Activated CD4-positive, alpha-beta T cell treated with anti-CD3 and anti-CD28 coated beads, Interleukin-2, amount 10 ng/mL, durations not matched to agents 7 days and 5 days (primary cell): ENCODE measurements at places on chromosomes 1 and 21. TPM values are rescaled to one million over a fixed set of nuclear protein-coding genes. Genes with fewer than 3 reads are reported as not detected.

Gene PYHIN1
- 18.8 TPM for total RNA-seq

Gene KCNK1
- 0.67 TPM for total RNA-seq

Gene RPRD2
- total RNA-seq = 36.4 TPM

Gene KCNJ10
- total RNA-seq = not detected

Gene LCE1D
- total RNA-seq = not detected

DNA sequence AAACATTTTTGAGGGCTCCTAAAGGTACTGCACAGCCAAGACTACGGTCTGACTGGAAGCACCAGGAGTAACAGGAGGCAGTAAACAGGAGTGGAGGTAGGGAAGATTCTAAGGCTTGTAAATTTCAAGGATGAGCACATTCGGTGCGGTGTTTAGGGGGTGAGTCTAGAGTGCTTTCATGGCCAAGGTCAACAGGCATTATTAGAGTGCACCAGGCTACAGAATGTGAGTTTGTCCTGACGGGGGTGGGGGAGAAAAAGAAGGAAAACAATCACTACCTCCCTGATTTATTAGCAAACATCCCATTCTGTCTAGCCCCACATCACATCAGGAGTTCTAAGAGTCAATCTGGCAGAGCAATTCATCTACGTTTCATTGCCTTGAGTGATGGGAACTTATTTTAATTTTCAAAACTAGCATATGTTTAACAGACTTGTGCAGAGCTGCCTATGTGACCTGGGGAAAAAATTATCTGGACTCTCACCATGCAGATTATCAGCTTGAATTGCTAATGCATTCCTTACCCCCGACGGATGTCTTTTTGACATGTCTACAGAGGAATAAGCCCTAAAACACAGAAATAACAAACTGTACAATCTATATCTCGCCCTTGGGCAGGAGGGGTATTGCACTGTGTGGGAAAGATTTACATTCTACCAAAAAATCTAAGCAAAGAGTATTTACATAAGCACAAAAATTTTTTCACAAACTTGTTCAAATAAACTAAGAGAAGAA, 45.0 kb downstream of the APP start:
- no peak for DNase-seq

GRCh38 chr1:14913482-14914177, 239.9 kb upstream of the TMEM51 start:
- DNase-seq = no peak

DNA sequence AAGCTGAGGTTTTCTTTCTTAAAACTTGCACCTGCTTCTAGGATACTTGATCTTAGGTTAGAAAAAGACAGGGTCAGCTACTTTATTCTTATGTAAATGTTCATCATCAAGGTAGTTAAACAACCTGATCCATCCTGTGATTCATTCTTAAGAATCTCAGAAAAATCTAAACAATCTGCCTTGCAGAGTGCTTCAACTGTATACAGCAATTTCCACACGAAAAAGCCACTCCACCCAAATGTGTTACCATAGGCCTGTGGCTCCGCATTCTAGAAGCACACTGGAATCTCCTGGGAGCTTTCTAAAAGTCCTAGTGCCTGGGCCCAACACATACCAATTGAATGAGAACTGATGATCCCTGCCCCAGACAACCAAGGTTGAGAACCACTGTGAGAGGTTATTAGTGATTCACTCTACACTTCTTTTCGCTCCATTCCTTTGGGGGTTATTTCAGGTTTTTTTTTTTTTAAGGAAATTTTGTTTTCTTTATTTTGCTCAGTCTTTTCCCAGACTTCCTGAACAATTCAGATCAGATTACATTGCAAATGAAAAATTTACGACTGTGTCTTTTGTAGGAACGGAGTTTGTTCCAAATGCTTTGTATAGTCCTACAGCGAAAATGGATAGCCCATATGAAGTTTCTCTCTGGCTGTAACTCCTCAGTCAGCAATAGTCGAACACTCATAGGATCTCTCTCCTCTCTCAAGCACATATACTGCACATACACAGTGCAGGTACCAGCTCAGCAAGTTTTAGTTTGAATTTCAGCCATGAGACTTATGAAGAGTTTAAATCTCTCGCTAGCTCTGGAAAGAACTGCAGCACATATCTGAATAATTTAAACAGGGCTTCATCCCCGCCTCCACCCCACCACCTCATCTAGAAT, 16.1 kb downstream of the SMYD2 start:
- DNase-seq = no peak

- no peak for DNase-seq
These were observed 35.7 kb upstream of the GPR88 start for GRCh38 chr1:100502052-100502792.

- DNase-seq = no peak
These were observed 68.5 kb downstream of the RBM11 start for GRCh38 chr21:14284481-14284880.

- no peak for DNase-seq
These were observed 712 bp downstream of the TEKT2 start for GRCh38 chr1:36084497-36085115.

- DNase-seq = no peak
These were observed 111.0 kb downstream of the DAB1 start for GRCh38 chr1:57312869-57313268.

DNA sequence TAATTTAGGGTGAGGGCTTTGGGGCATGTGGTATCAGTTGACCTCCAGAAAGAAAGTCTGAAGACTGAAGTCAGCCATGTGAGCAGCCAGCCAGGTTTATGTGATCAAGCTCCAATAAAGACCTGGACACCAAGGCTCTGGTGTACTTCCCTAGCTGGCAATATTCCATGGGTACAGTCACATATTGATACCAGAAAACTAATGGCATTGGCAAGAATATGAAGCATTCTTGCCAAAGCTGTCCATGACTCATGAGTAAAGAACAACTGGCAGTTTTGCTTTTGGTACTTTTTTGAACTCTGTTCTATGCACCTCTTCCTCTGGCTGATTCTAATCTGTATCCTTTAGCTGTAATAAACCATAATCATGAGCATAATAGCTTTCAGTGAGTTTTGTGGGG, 415.3 kb upstream of the CAMK1G start:
- DNase-seq = no peak

DNA sequence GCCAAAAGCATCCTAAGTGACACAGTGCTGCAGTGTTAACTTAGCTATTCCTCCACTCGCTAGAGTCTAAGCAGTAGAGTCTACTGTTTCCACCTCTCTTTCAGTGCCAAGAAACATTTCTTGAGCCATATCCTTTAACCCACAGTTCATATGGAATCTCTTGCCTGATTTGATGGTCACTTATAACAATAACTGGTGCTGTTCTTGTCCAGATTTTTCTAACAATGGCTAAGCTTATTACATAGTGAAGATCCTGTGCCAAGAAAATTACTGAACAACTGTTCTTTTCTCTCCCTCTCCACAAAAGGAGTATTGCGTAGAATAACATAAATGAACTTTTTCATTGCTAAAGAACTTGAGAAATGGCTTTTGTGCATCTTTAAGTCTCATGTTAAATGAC, 121.3 kb downstream of the CDC7 start:
- DNase-seq = no peak

- no peak for DNase-seq
These were observed 619.4 kb upstream of the ADAMTS5 start for GRCh38 chr21:27586326-27586725.

GRCh38 chr1:175618559-175618958, 124.8 kb downstream of the TNR start:
- peak; percentile 8 for DNase-seq

DNA sequence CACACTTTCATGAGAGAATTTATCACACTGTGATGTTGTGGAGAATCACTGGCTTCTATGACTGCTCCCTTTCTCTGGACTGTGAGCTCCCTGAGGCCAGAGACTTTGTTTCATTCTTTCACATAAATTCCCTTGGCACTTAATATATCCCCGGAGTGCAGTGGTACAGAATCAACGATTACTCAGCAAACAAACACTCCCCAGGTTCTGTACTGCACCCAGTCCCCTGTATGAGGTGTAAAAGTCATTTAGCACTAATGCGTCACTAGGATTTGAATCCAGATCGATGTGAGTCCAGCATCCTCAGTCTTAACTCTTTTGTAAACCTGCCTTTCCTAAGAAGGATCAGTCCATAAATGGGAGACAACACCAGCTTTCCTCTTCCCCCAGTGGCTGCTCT, 6.8 kb upstream of the UTP25 start:
- no peak for DNase-seq

DNA sequence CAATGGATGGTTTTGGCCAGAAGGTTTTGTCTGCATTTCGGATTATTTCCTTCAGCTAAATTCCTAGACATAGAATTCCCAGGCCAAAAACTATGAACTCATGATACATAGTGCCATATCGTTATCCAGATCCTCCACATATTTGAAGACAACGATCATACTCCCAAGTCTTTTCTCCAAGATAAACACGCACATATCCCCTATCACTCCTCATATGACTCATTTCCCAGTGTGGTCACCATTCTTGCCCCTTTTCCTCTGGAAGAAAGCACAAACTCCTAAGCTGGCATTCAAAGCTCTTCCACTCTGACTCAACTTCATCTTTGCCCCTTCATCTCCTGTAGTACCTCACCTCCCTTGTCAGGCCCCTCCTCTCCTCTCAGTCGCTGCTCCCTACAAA, 277.6 kb downstream of the PLPP3 start:
- DNase-seq = no peak

GRCh38 chr1:51509773-51510172, 9.3 kb downstream of the EPS15 start:
- DNase-seq = no peak

DNA sequence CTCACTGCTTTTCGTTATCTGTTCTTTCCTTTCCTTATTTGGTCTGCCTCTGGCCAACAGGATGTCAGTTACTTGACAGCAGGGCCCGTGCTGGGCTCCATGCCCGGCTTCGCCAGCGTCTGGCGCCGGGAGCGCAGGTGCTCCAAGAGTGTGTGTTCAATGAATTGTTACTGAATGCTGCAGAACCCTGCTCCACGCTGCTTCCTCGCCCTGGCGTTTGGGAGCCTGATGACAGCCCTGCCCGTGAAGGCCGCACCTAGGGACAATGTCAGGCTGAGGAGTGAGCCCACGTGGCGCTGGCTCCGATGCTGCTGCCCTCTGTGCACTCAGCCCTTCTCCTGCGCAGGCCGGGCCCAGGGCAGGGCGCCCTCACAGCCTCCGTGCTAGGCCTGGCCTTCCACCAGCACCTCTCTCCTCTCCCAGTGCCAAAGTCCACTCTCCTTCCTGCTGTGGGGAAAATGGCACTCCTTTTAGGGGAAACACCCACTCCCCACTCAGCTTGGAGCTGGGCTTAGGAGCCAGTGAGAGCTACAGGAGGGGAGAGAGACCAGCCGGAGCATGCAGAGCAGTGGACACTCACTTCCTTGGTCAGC, 51.4 kb downstream of the ACBD3 start:
- DNase-seq = no peak

GRCh38 chr1:100759188-100759587, 39.6 kb downstream of the VCAM1 start:
- no peak for DNase-seq

GRCh38 chr1:229028544-229028943, 242.4 kb upstream of the RAB4A start:
- no peak for DNase-seq
